ENCODE measurements at places on chromosomes 7 and 10.
A peak's percentile ranks its signal among the peaks of the same experiment; 100 is the strongest.

DNA sequence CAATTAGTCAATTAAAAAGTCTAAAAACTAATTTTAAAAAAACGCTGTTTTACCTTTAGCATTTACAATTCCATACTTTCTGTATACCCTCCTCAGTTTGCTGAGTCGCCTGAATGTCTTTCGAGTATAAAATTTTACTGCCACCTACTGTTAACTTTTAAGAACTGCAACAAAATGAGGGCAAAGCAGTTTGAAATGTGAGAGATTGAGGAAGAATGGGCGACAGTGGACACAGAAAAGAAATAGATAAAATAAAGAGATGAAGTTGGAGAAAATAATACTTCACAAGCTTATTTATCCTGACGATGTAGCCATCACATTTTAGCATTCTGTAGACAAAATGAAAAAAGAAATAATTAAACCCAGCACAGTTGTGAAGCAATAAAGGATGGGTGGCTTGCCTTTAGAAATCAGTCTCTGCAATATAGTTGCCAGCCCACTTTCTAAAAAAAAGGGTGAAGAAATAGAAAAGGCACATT, 110.8 kb upstream of the PTN start:
- DNase-seq: peak; percentile 61

- DNase-seq: no peak
These were observed 13.1 kb downstream of the DDC start for GRCh38 chr7:50552139-50552538.

GRCh38 chr7:209906-210305, 17.5 kb downstream of the FAM20C start:
- DNase-seq: peak; percentile 36

- no peak for DNase-seq
These were observed 1.9 kb downstream of the HHEX start for GRCh38 chr10:92691591-92692079.

DNA sequence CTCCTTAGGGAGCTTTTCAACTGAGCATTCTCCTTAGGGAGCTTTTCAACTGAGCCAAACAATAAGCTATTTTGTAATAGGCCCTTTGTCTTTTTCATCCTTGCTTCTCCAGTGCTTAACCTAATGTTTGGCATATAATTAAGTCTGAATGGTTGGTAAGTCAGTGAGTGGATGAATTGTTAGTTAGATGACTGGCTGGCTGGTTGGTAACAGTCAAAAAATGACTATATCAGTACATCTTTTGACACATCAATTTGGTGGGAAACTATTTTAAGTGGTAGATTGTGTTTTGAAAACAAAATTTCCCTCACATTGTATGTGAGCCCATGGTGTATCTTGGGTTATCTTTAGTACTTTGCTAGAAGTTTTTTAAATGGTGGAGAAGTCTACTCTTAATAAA, 16.4 kb downstream of the ING3 start:
- DNase-seq: no peak

DNA sequence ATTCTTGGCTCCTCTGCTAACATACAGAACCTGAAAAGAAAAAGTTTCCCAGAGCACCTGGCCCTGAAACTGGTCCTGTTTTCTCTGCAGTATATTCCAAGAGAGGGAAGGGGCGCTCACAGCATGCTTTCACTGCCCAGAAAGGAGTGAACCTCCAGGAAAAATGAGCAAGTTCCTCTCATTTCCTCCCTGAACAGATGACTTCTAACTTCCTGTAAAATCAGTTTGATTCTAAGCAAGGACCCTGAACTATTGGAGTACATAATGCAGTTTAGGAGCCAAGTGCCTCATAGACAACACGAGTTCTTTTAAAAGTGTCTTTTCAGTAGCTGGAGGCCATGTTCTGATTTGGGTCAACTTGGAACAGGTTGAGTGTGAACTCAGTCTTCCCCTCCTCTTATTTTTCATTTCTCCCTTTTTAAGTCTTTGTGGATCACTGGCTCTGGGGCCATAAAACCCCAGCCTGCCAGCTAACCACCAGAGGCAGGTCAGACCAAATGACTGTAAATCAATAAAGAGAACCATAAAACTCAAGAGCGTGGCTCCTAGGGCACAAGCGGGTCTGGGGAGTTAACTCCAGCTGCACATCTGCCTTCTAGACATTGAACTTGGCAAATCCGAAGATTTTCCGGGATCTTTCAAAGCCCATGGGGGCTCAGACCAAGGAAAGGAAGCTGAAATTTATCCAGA, 5.9 kb upstream of the LRRC18 start:
- no peak for DNase-seq

GRCh38 chr10:83222832-83223742, 916.2 kb upstream of the GHITM start:
- DNase-seq: no peak

DNA sequence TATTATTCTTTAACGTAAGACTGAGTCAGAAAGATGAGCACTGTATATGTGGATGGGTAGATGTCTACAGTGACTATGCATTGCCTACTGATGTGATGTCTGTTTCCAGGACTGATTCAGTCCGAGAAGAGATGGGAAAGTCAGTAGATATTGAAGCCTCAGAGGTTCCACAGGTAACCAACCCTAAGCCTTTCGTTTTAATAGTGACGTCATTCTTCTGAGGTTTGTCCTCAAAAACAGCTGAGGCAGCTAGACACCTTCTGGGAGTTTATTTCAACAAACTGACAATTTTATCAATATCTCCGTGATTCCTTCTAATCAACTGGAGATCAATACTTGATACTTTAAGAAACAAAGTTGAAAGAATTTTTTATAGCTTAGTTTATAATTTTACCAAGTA, 171.6 kb downstream of the LHFPL3 start:
- no peak for DNase-seq

GRCh38 chr7:36301914-36302771, 87.5 kb upstream of the ANLN start:
- DNase-seq: peak; percentile 87

- no peak for DNase-seq
These were observed 82.7 kb upstream of the MACROH2A2 start for GRCh38 chr10:69969977-69970376.

DNA sequence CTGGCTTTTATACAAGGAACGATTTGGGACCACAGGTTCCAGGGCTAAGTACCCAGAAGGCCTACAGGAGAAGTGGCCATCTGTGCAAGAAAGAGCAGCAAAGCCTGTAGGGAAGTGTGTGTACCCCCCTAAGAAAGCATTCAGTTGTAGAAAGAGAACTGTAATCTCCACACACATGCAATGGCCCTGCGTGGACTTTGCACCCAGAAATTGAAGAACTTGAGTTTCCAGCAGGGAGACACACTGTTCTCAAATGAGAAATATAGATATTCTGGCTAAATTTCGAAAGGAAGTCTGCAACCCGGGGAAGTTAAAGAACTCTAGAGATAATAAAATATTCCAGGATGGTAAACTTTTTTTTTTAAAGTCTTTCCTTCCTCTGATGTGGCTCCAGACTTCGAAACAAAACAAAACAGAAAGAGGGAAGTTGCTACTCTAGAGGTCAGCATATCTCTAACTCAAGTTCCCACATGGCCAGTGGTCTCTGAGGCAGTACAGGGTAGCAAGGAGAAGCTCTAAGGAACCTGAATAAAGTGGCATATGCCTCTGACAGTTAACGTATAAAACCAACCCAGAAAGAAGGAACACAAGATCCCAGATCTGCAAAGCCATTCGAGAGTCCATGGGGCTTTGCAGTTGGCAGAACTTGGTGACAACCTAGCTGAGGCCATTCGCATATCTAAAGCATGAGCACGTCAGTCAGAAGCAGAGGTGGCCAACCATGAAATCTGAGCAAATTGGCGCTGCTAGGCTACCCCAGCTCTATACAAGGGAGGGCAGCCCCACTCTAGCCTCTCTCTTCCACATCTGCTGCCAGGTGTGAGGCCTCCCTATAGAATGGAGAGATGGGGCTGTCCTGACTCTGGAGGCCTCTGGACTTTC, 56.6 kb downstream of the ELMO1 start:
- no peak for DNase-seq

DNA sequence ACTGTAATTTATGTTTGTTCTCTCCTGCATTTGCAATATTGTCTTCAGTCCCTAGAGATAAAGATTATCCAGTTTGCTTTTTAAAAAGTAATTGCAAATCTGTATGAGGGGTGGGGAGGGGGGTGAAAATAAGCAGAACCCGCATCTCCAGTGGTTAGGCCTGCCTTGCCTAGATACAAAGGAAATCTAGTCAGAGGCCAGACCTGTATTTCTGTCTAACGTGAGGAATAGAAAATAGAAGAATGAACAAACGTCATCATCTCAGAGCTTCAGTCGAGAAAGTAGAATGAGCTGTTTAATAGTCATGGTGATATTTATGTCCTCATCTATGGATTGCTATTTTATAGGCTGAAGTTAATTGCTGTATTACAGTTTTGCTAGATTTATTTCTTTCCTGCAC, 284.2 kb downstream of the BICC1 start:
- DNase-seq: no peak

- DNase-seq: no peak
These were observed 46.1 kb upstream of the GRB10 start for GRCh38 chr7:50828801-50829200.

GRCh38 chr10:116697816-116698215, 44.5 kb downstream of the HSPA12A start:
- no peak for DNase-seq

DNA sequence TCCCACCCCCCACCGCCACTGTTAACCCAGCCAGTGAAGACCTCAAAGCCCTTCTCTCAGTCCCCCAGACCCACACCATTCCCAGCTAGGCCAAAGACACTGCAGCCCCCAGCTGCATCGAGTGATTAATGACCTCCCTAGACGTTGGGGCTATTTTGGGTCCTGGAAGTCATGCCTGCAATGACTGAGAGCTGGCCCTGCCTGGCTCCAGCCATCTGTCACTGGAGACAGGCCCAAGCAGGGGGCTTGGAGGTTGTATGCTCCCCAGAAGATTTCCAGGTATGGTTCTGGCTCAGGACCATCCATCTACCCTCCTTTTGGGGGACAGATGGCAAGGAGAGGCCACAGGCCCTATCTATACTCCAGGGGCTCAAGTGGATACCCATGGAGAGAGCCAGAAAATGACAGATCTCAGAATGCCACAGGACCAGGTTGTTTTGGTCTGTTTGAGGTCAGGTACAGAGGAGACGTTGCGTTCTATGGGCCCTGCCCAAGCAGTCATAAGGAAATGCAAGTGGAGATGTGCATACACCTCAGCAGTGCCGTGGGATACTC, 5.1 kb downstream of the KCNIP2 start:
- no peak for DNase-seq

DNA sequence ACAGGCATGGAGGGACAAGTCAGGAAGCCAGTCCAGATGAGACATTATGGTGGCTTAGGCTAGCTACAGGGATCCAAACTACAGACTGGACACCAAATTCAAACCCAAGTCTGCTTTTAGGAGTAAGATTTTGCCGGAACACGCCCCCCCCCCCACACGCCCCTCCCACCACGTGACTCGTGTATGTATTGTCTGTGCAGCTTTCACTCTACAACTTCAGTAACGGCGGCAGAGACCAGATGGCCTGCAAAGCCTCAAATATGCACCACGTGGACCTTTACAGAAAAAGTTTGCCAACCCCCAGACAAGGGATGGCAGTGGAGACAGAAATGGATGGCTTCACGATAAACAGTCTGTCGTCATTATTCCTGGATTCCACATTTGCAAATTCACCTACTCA, 14.5 kb downstream of the HIPK2 start:
- DNase-seq: no peak

- DNase-seq: no peak
These were observed 51.4 kb downstream of the FAM241B start for GRCh38 chr10:69681436-69681835.

Data from ACHN (cell line).